ENCODE measurements at places on chromosomes 1 and 21. TPM values are rescaled to one million over a fixed set of nuclear protein-coding genes. Genes with fewer than 3 reads are reported as not detected.

Gene EFNA1
- 195 TPM for total RNA-seq

Gene FAAH
- total RNA-seq: 0.97 TPM

- no peak for DNase-seq
These were observed 8.3 kb upstream of the CD55 start for GRCh38 chr1:207313131-207313530.

Gene FCRL5
- not detected for total RNA-seq

- DNase-seq: no peak
These were observed 3.9 kb downstream of the SELENBP1 start for GRCh38 chr1:151368393-151369301.

GRCh38 chr1:205013683-205014367 lies 29.2 kb upstream of the CNTN2 start:
- DNase-seq: no peak
